ENCODE measurements at places on chromosomes 5 and 9.

GRCh38 chr9:131965841-131966240 is 113.8 kb downstream of the MED27 start:
- no peak for DNase-seq

DNA sequence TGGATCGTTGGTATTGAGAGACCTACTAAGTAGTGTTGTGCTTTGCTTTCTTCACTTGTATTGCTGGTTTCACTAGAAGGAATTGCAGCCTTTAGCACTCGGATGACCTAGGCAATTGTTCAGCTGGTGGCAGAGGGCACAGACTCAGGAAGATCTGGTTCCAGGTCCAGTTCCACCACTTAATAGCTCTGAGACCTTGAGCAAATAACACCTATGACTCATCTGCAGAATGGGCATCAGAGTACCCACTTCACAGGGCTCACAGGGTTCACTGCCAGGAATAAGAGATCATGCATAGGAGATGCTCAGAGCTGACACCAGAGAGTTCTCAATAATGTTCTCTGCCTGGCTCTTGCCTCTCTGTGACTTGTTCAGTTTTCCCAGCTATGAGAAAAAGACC is 133.6 kb downstream of the SIL1 start:
- DNase-seq: no peak

DNA sequence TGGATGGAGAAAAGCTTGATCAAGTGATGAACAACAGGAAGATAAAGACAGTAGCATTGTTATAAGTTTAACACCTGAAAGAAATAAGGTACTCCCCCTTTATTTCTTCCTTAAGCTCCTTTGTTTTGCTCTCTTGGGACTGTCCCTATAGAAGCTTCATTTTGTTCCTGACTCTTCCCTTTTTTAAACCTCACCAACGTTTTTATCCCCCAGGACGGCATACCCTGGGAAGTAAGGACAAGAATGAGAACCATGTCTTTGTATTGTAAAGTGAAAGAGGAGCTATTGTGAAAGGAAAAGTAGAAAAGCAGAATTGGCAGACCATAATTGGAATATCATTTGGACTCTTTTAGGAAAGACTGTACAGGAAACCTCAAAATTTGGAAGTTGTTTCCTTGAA is 1368.6 kb upstream of the C9orf72 start:
- DNase-seq: no peak

- DNase-seq: no peak
Measured at GRCh38 chr5:152107220-152107619, 182.6 kb upstream of the GLRA1 start.

DNA sequence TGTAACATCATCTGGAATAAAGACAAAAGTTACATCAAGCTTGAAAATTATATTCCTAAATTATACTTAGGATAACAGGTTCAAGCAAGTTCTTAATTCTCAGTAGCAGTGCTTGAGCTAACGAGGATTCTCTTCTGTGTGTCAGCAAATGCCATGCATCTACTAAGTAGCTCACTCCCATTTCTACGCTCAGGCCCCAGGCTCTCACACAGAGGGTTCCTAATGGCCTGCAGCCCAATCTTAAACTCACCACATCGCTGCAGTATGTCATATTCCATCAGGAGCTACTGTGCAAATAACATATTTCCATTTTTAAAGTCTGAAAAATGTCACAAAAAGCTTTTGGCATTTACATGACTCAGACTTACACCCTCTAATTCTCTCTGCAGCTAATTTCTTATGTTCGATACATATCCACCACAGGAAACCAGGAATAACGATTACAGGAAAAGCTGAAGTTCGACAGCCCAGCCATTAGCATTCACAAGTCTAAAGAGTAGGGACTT is 474.8 kb downstream of the EFNA5 start:
- DNase-seq: no peak

DNA sequence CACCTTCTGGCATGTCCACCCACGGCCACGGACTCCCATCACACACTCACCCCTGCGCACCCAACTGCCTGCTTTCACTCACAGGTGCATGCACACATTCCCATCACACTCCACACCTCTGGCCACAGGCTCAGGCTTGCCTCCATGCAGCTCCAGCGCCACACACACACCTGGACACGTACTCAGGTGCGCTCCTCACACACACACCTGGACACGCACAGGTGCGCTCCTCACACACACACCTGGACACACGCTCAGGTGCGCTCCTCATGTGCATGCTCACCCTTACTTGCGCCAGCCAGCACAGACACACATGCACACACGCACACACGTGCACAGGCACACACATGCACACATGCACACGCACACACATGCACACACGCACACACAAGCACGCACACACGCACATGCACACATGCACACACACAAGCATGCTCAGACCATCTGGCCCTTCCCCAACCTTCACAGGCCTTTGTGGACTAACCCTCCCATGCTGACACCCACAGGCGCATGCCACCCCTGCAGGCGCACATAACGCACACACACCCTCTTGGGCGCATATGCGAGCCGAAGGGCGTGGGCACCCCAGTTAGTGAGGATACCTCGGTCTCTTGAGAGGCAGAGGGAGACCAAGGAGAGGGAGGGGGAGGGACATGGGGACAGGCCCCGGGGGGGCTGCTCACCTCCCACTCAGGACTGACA is 8.3 kb downstream of the GRIN1 start:
- DNase-seq: no peak

DNA sequence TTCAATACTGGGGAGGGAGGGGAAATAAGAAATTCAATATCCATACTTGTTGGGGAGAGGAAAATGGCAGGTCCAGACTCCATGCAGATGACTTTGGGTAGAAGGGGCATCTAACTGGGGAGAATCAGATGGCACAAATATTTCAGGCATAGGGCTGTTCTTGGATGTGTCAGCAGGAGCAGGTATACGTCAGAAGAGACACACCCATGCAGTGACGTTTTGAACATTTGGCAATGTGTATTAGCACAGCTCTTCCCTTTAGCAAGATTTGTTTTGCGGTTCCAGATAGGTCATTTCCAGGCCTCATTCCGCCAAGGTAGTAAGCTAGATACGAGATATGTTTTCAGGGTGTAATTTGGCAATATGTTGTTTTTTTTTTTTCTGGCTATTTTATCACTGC is 187.2 kb upstream of the CDH10 start:
- no peak for DNase-seq

- peak; percentile 44 for DNase-seq
Measured at GRCh38 chr5:179836225-179837019, 15.7 kb downstream of the SQSTM1 start.

DNA sequence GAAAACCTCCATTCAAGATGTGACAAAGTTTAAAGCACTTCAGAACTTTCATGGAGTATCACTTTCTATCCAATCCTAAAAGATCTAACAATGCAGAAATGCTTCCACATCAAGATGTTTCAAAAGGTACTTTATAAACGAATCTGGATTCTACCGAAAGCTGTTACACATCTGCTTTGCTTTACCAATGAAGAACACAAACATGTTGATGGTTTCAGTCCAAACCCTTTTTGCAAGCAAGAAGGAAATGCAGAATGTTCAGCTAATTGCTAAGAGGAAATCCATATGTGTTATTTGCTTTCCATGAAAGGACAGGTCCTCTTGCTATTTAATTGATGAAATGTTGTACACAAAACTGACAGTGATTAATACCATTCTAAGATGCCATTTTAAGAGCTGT is 419.6 kb downstream of the EFNA5 start:
- DNase-seq: no peak

- DNase-seq: no peak
Measured at GRCh38 chr5:17357504-17357903, 140.1 kb downstream of the BASP1 start.

DNA sequence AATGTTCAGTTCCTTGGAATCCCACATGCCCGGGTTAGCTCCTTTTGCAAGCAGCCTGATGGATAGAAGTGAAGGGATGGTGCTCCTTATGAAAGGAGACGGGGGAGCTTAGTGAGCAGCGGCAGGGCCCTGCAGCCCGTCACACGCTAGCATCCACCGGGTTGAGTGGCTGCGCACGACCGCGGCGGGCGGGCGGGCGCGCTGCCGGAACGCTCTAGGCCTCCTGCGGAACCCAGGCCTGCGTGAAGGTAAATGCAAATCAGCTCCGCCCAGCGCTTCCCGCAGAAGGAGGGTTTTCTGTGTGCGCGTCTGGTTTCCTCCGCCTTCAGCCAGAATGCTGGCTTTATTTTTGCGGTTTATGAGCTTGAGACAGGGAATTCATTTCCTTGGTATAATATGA is 19.8 kb downstream of the IL12B start:
- no peak for DNase-seq

- no peak for DNase-seq
Measured at GRCh38 chr9:34777666-34778065, 67.7 kb upstream of the CCL21 start.

DNA sequence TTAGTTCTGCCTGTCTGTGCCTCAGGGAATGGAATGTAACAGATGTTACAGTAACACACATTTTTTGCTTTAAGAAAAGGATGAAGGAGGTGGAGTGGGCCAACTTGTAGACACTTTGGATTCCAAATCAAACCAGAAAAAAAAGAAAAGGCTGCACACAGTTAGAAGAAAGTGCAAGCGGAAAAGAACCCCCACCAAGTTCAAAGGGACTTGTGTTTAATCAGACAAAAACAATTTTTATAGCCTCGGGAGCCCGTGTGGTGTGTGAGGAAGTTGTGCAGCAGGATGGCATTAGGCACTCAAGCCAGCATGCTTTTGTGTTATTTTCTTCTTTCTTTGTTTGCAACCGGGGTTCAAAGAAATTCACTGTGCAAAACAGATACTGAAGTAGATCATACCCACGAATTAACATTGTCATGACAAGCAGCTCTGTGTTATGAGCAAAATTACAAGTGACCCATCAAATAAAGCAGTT is 189.5 kb downstream of the SEMA5A start:
- DNase-seq: no peak

- no peak for DNase-seq
Measured at GRCh38 chr5:15354021-15354420, 146.0 kb upstream of the FBXL7 start.

DNA sequence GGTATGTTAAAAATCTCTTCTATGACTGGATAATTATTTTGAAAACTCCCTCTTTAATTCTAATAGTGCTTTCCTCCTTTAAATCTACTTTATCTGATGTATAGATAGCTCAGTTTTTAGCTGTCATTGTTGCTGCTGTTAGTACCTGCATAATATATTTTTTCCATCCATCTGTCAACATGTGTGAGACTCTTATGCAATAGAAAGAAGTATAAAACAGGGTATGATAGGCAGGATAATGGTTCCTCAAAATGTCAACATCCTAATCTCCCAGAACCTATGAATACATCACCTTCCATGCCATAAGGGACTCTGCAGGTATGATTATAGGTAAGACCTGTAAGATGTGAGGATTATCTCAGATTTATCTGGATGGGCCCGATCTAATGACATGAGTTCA is 136.9 kb upstream of the LHFPL2 start:
- DNase-seq: no peak

DNA sequence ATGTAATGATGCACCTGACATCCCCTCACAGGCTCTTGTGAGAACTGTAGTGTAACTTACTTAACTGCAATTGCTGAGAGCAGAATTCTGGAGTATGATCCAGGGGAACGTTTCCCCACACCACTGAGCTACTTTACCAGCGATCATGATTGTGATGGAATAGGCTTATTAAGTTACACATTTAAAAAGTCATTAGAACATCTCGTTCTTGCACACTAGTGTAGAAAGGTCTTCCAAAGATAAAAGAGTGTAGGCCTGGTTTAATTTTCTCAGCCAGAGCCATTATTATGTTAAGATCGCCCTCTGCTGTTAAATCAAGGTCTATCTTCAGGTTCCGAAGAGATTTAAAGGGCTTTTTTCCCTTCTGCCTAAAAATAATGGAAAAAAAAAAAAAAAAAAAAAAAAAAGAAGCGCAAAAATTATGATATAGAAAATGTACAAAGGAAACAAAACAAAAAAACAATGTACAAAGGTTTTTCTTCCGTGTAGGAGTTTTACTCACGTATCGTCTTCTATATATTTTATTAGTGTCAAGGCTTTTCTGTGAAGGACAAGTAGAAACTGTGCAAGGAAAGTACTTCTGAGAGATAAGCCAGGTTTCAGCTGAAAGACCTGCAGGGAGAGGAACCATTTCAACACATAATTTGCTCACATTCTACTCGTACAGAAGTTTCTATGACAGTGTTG is 18.6 kb upstream of the MOB3B start:
- no peak for DNase-seq

DNA sequence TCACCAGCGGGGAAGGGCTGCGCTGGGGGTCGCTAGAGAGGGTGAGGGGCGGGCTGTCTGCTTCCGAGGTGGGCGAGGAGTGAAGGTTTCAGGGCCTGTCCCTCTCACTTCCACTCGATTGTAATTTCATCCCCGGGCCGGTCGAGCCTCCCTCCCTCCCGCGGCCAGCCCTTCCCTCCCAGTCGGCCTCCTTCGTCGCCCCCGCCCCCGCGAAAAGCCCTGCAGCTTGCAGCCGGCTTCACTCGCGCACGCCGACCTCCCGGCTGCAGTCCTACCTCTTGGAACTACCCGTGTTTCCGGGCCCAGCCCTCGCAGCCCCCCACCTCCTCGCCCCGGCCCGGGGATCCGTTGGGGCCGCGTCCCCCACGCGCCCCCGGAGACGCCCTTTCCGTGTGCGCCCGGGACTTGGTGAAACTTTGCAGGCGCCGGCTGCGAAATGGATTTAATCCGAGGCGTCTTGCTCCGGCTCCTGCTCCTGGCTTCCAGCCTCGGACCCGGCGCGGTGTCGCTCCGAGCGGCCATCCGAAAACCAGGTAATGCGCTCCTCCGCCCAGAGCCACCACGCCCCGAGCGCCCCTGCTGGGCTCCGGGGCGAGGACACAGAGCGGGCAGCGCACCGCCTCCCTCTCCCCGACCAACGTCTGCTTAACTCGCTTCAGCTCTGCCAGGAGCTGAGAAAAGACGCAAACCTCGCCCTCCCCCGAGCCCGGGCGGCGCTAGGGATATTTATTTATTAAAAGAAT is at the start of gene EGFLAM:
EGFLAM (plus strand) TSS at position 241 of the 743 bp plus-strand sequence; CDS start at position 437, 196 bp downstream.
- no peak for DNase-seq

GRCh38 chr5:38926121-38926520 is 80.3 kb downstream of the OSMR start:
- DNase-seq: no peak

DNA sequence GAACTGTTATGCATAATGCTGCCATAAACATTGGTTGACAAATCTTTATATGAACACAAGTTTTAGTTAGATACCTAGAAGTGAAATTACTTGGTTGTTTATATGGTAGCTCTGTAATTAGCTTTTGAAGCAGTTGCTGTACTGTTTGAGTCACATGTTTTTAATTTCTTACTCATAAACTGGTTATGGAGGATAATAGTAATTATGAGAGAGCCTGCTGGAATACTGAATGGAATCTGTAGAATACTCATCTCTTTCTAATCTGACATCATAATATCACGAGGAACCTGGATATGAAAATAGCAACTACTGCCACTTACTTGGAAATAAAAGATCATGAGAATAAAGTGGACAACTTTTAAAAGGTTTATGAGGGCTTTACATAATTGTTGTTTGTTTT is 509.2 kb downstream of the CETN3 start:
- no peak for DNase-seq

- DNase-seq: no peak
Measured at GRCh38 chr5:147633173-147633572, 123.3 kb upstream of the DPYSL3 start.

- DNase-seq: no peak
Measured at GRCh38 chr5:2666081-2666480, 85.4 kb downstream of the IRX2 start.
